ENCODE measurements at places on chromosomes 1 and 21.

DNA sequence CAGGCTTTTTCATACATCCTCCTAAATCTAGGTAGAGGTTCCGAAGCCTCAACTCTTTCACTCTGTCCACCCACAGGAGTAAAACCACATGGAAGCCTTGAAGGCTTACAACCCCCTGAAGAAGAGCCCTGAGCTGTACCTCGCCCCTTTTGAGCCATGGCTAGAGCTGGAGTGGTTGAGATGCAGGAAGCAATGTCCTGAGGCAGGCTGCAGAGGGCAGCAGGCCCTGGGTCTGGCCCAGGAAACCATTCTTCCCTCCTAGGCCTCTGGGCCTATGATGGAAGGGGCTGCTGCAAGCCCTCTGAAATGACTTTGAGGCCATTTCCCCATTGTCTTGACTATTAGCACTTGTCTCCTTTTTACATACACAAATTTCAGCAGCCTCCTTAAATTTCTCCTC lies 1503.0 kb downstream of the KCNT2 start:
- DNase-seq, result no peak

- DNase-seq, result no peak
Observed at GRCh38 chr1:38431535-38432376, 385.2 kb upstream of the POU3F1 start.

DNA sequence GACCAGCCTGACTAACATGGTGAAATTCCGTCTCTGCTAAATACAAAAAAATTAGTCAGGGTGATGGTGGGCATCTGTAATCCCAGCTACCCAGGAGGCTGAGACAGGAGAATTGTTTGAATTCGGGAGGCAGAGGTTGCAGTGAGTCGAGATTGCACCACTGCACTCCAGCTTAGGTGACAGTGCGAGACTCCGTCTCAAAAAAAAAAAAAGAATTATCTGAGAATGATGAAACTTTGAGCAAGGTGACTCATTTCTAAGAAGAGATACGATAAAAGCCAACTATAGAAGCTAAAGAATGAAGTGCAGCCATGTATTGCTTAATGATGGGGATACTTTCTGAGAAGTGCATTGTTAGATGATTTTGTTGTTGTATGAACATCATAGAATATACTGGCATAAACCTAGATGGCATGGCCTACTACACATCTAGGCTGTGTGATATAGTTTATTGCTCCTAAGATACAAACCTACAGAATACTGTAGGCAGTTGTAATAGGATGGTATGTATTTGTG lies 64.7 kb downstream of the SNRPE start:
- no peak for DNase-seq

GRCh38 chr1:1164361-1164700 lies 9.3 kb upstream of the TTLL10 start:
- no peak for DNase-seq

GRCh38 chr21:17585875-17586450 lies 26.7 kb downstream of the BTG3 start:
- peak; percentile 44 for DNase-seq

DNA sequence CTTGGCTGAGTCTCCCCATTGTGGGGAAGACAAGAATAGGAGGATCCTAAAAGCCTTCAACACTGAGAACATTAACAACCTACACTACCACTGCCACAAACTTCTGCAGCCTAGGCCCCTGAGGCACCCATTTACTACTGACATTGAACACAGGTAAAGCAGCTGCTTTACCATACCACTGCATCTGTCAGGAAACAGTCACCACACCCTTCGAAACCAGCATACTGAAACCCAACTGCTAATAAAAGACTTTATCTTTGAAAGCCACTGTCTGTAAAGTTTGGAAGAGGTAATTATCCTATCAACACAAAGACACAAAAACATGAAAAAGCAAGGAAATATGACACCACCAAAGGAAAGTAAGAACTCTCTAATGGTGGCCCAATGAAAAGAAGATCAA lies 7.4 kb downstream of the IFNAR1 start:
- DNase-seq, result no peak

DNA sequence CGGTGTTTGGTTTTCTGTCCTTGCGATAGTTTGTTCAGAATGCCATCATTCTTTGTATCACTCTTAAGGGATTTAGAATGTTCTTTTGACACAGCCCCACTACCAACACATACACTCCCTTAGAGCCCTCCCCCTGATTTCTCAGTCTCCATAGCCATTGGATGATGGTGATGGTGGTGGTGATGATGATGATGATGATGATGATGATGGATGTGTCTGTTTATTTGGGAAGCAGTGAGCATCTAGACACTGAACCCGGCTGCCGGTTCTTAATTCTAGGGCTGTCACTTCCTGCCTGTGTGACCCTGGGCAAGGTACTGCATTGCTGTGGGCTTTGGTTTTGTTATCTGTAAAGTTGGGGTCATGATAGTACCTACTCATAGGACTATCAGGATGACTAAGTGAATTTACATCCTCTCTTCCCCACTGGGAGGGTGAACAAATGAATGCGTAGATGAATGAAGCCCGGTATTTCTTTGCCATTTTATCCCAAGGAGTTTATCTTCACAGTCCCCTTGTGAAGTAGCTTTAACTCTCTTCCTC lies 100.7 kb downstream of the HUNK start:
- DNase-seq, result no peak

Measured in AG20443 (cell line).